ENCODE measurements at places on chromosomes 11 and 22.

- DNase-seq, result peak; percentile 79
Observed at GRCh38 chr22:44625981-44626687, 75.9 kb upstream of the PRR5 start.

GRCh38 chr22:50621356-50621880, 6.5 kb downstream of the ARSA start:
- peak; percentile 55 for DNase-seq

- DNase-seq, result no peak
Observed at GRCh38 chr22:25645266-25645665, 80.8 kb downstream of the GRK3 start.

GRCh38 chr22:46931414-46931813, 169.0 kb downstream of the TBC1D22A start:
- no peak for DNase-seq

GRCh38 chr11:44359162-44359561, 49.2 kb upstream of the ALX4 start:
- DNase-seq, result no peak

DNA sequence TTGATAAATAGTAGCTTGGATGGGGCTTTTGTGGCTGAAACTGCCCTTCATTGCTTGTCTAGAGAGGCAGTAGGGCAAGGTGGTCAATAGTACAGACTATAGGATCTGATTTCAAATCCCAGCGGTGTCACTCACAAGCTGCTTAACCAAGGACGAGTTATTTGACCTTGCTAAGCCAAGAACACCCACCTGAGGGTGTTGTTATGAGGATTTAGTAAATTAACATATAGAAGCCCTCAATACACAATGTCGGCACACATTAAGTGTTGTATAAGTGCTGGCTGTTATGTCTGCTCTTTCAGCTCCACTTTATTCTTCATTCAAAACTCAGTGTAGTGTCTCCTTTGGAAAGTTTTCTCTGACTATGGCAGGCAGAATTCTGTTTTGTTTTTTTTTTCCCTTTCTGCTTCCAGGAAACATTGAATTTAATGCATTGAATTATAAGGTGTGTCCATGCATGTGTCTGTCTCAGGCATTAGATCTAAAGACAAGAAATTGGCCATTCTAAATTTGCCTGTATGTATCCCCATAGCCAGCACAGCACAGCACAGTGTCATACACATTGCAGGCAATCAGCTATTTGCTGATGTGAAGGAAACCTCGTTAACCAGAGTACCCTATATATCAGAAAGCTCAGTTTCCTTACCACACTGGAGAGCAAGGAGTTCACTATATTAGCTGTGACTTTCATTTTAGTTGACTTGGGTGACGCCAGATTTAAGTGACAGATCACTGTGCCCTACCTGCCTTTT, 212.1 kb downstream of the NELL1 start:
- no peak for DNase-seq
